ENCODE measurements at places on chromosomes 13 and 19.
A peak's percentile ranks its signal among the peaks of the same experiment; 100 is the strongest.

- no peak for DNase-seq
Measured at GRCh38 chr13:43196750-43197370, 173.5 kb downstream of the DNAJC15 start.

- peak; percentile 52 for DNase-seq
Measured at GRCh38 chr13:111005364-111005763, 90.5 kb upstream of the ANKRD10 start.

DNA sequence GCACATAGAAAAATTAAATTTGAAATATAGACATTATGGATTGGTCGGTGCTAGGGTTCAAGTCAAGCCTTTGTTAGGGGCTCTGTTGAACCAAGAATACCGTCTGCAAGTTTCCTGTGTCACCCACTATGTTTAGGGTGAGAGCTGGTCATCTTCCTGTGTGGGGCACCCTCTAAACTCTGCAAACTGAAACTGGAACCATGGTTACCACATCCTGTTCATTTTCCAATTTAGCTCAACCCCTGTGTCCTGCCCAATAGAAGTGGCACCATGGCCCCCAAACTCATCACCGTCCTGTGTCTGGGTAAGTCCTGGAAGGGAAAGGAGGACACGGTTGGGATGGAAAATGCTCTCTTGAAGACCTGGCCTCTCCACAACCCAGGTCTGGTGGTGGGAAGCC is 29.9 kb downstream of the LAIR2 start:
- DNase-seq = no peak

GRCh38 chr13:22960827-22961226 is 220.0 kb upstream of the SGCG start:
- DNase-seq = no peak

DNA sequence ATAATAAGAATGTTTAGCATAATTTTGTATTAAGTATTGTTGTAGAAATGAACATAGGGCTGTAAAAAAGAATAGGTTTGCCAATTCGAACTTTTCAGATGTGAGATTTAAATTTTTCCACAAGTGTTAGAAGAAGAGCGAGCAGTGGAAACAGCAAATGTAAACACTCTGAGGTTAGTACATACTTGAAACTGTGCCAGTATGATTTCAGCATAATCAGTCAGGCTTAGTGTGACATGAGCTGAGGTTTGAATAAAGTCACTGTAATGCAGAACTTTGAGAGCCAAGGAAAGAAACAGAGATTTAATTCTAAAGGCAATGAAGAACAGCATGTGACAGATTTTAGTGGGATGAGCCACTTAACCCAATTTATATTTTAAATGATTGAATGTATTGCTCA is 2166.4 kb downstream of the PCDH9 start:
- DNase-seq = peak; percentile 86
